GM23248 (cell line): ENCODE measurements at places on chromosomes 5 and 9.

DNA sequence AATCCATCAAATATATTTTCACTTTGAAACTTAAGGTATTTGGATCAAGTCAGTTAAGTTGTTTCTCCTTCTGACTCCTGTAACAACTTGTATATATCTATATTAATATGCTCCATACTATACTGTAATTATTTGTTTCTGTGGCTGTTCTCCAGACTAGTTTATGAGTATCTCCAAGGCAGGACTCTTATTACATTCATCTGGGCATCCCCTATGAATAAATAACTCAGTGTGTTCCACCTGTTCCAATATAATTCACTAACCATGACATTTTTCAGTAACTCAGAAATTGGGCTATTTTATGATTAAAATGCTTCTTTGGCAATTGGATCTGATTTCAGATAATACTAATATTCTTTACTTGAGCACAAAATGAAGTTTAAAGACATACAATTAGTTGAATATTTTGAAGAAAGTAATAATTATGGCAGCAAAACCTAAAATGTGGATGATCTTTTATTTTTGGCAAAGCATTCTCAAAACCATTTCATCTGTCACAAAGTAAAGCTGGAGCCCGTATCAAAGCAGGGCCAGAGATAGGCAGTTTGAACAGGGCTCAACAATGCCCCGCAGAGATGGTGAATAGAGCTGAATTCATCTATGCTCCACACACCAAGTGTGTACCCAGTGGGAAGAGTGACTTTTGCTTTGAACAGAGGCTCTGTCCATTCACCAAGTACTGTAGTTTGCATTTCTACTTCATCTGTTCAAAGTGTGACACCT lies 314.3 kb downstream of the PDE4D start:
- no peak for DNase-seq

- DNase-seq: no peak
Observed at GRCh38 chr5:606526-607399, 5.4 kb upstream of the CEP72 start.

- DNase-seq: no peak
Observed at GRCh38 chr9:11039006-11039405, 426.2 kb upstream of the PTPRD start.

- no peak for DNase-seq
Observed at GRCh38 chr9:136013524-136014034, 52.4 kb upstream of the UBAC1 start.

DNA sequence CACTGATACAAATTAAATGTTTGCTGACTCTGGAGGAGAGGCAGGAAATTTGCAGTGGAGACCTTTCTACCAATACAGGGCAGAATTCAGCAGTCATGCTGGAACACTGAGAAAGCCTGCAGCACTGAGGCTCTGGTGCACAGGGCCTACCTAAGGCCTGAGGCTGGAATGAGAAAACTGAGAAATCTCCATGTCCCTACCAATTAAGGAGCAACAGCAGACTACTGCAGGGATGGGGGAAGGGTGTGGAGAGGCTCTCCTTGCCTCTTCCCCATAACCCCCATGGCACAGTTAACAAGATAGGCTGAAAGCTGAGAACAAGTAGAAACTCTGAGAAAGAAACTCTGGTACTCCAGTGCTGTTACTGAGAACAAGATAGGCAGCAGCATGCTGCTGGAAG lies 10.5 kb downstream of the FBXO4 start:
- no peak for DNase-seq

GRCh38 chr5:169527066-169527465 lies 56.5 kb upstream of the SPDL1 start:
- no peak for DNase-seq

GRCh38 chr5:1370006-1370405 lies 25.1 kb upstream of the CLPTM1L start:
- no peak for DNase-seq
